AG04450 (cell line): ENCODE measurements at places on chromosomes 4 and X.

DNA sequence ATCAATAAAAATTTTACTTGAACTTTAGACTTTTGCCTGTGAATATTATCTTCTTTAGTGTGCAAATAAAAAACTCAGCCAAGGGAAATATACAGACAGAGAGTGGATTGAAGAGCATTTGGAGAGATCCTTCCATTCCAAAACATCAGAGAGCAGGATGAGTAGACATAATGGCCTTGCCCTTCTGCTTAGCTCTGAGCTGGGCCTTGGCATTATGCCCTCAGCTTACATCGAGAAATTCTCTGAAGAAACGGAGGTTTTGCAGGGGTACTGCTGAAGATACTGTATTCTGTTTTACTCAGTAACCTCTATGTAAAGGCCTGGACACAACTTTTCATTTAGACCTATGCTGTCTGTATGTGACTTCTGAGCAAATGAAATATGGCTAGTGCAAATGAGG is 317.4 kb downstream of the STIM2 start:
- no peak for DNase-seq

GRCh38 chr4:6549445-6549844 is 25.5 kb upstream of the MAN2B2 start:
- no peak for DNase-seq

GRCh38 chrX:96978906-96979305 is 95.2 kb downstream of the RPA4 start:
- DNase-seq, result no peak

- no peak for DNase-seq
Observed at GRCh38 chr4:41982716-41983115, 1.2 kb downstream of the DCAF4L1 start.

DNA sequence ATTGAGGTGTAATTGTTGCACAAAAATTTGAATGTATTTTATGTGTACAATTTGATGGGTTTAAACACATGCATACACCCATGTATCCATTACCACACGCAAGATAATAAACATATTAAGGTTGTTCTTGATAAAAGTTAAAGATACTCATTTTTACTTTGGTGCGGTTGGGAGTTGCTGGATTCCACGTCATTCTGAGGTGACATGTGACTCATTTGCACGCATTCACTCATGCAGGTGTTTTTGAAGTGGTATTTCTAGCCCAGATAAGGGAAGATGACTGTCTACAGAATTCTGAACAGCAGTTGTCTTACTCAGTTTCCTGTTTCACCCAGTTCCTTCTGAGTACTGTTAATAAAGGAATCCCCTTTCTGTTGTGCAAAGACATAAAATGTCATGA is 142.0 kb downstream of the RTL3 start:
- DNase-seq, result no peak

- no peak for DNase-seq
Observed at GRCh38 chr4:44447563-44448504, 775 bp downstream of the KCTD8 start.

DNA sequence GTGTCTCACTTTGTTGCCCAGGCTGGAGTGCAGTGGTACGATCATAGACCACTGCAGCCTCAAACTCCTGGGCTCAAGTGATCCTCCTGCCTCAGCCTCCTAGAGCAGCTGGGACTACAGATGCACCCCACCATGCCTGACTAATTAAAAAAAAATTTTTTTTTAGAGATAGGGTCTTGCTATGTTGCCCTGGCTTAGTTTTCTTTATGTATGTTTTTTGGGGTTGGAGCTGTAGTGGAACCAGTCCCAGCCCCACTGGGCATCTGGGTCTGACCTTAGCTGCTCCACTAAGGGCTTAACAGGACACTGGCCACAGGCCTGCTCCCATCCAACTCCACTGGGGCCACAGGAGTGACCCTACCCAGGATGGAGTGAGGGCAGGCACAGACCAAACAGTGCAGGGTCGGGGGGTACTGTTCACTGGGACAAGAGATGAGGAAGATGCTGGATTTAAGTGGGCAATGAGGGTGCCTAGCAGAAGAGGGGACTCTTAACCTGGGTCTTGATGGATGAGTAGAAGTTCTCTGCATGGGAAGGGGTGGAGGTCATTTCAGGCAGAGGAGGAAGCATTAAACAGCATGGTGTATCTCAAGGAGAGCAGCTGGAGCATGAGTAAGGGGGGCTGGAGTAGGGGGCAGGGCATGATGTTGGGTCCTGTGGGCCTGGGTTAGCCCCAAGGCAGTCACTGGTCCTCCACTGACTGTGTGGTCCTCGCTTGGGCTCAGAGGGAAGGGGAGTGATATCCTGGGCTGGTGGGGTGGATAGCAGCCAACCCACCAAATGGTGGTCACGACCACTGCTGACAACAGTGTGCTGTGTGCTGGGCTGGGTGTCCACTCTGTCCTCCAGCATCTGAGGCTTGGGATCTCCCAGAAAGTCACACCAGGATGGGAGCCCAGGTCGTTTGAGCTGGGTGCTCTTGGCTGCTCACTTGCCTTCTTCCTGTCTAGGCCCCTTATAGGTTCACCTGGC is 24.1 kb upstream of the ADD1 start:
- no peak for DNase-seq

GRCh38 chr4:11624370-11624769 is 195.7 kb upstream of the HS3ST1 start:
- DNase-seq, result no peak

- DNase-seq, result no peak
Observed at GRCh38 chr4:36325499-36325898, 44.1 kb downstream of the DTHD1 start.

DNA sequence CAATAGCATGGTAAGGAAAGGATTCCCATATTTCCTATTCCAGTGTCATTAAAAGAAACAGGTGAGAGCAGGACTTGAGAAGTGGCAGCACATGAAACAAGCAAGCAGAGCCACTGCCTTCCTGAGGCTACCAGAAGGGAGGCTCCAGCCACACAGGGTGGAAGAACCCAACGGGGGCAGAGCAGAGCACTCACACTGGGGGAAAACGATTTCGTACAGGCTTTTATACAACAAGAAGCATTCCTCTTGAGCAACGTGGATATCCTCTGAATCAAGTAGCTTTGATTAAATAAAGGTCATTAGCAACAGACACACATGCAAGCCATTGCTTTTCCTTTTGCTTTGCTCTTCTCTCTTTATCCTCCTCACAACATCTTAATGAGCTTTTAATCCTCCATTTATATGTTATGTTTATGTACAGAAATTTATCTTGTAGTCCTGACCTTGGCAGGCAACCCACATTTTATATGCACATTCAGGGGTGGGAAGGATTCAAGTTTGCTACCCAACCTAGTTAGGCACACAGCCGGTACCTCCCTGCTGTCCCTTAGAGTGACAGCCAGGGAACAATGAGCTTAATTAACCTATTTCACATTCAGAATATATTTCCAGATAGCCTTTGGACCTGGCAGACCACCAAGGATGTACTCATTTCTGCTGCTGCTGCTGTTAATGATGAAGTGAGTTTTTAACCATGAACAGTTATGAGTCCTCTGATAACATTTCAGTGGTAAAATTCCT is 202.1 kb downstream of the ARHGAP24 start:
- DNase-seq, result no peak

GRCh38 chr4:140152013-140152703 is 1.8 kb downstream of the MAML3 start:
- no peak for DNase-seq

GRCh38 chr4:140071806-140072205 is 82.2 kb downstream of the MAML3 start:
- DNase-seq, result no peak
